ENCODE measurements at places on chromosomes 2 and 18. TPM values are rescaled to one million over a fixed set of nuclear protein-coding genes. Genes with fewer than 3 reads are reported as not detected.

The POTEJ gene
- total RNA-seq = not detected

The LGALSL gene
- 27.1 TPM for total RNA-seq

GRCh38 chr18:39701055-39701783 lies 2135.6 kb upstream of the CELF4 start:
- DNase-seq = no peak

GRCh38 chr2:70463997-70464396 lies 89.6 kb downstream of the TGFA start:
- no peak for DNase-seq
